ENCODE measurements at places on chromosomes 1 and 21. TPM values are rescaled to one million over a fixed set of nuclear protein-coding genes. Genes with fewer than 3 reads are reported as not detected.
A peak's percentile ranks its signal among the peaks of the same experiment; 100 is the strongest.

CKS1B gene
- 73.7 TPM for total RNA-seq

OLIG2 gene
- not detected for total RNA-seq

TMEM222 gene
- 38.1 TPM for total RNA-seq

PROX1 gene
- total RNA-seq, result 56.4 TPM

CLCNKA gene
- not detected for total RNA-seq

KRTAP21-3 gene
- total RNA-seq, result not detected

HSD11B1 gene
- total RNA-seq, result not detected

KANK4 gene
- total RNA-seq, result not detected

NR1I3 gene
- total RNA-seq, result not detected

GRCh38 chr1:237394281-237394680, 352.3 kb downstream of the RYR2 start:
- no peak for DNase-seq

- DNase-seq, result no peak
These were observed 58.3 kb downstream of the DSCAM start for GRCh38 chr21:40788635-40789034.

DNA sequence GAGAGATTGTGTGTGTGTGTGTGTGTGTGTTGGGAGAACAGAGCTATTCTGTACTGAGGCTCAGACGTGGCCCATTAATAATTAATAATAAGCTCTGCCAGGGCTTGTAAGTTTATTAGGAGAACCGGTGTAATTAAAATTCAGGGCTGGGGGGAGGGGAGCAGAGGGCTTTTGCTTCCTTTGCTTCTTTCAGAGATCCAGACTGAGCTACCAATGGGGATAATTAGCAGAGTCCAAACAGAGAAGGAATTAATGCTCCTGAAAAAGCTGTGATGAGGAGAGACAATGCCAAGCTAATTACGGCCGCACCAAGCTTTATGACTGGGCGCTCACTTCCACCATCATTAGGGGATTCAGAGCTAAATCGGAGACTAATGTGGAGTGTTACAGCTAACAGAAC, 4.5 kb downstream of the SYT6 start:
- DNase-seq, result no peak

GRCh38 chr1:42807056-42807668, 9.8 kb upstream of the ERMAP start:
- DNase-seq, result no peak

DNA sequence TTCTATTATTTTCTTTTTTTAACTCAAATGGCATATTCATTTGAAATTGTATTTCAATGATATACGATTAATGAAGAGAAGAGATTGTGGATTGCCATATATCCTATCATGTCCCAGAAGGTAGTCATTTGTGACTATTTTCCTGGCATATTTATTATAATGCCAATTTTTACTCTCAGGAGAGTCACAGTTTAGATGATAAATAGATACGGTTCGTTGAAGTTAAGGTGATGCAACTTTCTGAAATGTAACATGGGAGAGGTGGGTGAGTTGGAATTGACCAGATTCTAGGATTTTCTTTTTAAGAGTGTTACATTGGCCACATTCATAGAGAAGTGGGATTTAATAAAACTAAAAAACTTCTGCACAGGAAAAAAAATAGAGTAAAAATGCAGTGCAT, 1138.5 kb downstream of the NCAM2 start:
- DNase-seq, result no peak

DNA sequence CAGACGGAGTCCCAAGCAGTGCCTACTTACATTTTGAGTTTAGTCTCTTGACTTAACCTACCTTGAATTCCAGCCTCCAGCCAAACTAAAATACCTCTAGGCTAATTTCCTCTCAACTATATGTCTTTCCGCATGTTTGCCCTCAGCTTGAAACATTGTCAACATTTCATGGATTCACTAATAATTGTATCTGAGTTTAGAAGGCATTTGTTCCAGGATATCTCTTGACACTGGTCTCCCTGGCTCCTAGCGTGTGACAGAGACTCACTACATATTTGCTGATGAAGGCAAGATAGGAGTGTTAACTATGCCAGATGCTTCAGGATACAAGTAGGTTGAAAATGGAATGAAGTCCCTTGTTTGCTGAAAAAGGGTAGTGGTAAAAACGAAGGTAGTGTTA, 136.1 kb downstream of the GREM2 start:
- DNase-seq, result no peak

DNA sequence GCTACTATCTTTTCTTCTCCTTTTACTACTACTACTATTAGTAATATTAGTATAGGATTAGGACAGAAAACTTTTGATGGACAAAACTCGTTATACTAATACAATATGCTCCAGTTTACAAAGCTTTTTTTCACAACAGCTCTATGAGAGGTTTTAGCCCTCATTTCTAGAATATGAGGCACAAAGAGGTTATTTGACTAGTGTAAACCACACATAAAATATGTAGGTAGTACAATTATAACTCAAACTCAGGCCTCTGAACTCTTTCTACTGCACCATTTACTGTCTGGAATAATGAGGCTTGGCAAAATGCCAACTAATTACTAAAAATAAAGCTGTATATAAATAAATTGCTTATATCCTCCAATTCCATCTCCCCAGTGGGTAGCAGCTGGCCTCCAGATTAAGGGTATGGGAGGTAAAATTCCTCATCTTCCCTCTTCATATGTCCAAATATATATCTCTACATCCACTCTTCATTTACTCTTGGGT, 99.9 kb downstream of the LYST start:
- DNase-seq, result no peak

GRCh38 chr1:68136187-68136586, 85.8 kb upstream of the DIRAS3 start:
- peak; percentile 43 for DNase-seq

GRCh38 chr21:39073063-39073462, 110.2 kb downstream of the PSMG1 start:
- DNase-seq, result no peak

GRCh38 chr1:54463259-54464030, 57.3 kb upstream of the SSBP3 start:
- no peak for DNase-seq
